ENCODE measurements at places on chromosomes 1 and 21.

- DNase-seq: no peak
Measured at GRCh38 chr1:155127967-155128754, 485 bp downstream of the EFNA1 start.

GRCh38 chr21:35349376-35350080, 300.4 kb upstream of the RUNX1 start:
- no peak for DNase-seq

- DNase-seq: no peak
Measured at GRCh38 chr1:109789551-109790180, 25.9 kb upstream of the EPS8L3 start.

- DNase-seq: no peak
Measured at GRCh38 chr1:86200901-86201300, 44.3 kb upstream of the COL24A1 start.
